ENCODE measurements at places on chromosomes 12 and 14. TPM values are rescaled to one million over a fixed set of nuclear protein-coding genes. Genes with fewer than 3 reads are reported as not detected.

- no peak for DNase-seq
Measured at GRCh38 chr12:87096082-87096585, 839.9 kb upstream of the MGAT4C start.

DNA sequence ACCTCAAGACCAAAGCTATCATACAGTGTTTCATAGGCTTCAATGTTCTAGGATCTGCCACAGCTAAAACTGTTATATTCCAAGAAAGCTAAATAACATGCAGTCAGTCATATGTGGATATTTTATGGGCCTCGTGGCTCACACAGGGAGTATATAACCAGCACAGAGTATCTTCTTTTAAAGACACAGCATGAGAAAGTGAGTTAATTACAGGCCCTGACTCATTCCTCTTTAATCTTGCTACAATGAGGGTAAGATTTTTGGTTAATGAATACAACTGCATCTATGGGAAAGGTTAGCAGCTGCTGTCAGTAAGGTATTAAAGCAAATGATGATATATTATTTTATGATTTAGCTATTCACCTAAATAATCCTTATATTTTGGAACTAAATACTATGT, 111.0 kb downstream of the TRAFD1 start:
- DNase-seq: no peak

- no peak for DNase-seq
Measured at GRCh38 chr12:45324391-45324790, 108.5 kb downstream of the ANO6 start.

GRCh38 chr14:74299061-74299545, 3.6 kb downstream of the ABCD4 start:
- no peak for DNase-seq

GRCh38 chr12:67067453-67068203, 201.5 kb upstream of the CAND1 start:
- DNase-seq: no peak

- no peak for DNase-seq
Measured at GRCh38 chr12:42511656-42512055, 77.9 kb downstream of the PRICKLE1 start.

NOXRED1 gene
- total RNA-seq: 0.10 TPM

UNC79 gene
- total RNA-seq: 0.05 TPM

RHEBL1 gene
- total RNA-seq: 4.7 TPM

DDX11 gene
- 96.2 TPM for total RNA-seq

KRT2 gene
- 0.33 TPM for total RNA-seq

PRH1 gene
- 10.5 TPM for total RNA-seq

TMPRSS12 gene
- not detected for total RNA-seq

COX8C gene
- total RNA-seq: not detected

MAP1LC3B2 gene
- total RNA-seq: 1.9 TPM

FOXA1 gene
- total RNA-seq: 8.7 TPM

FGF6 gene
- total RNA-seq: not detected

All from Panc1 (cell line).